Activated T-helper 17 cell treated with anti-CD3 and anti-CD28 coated beads, Interleukin-2, amount 50 U/mL, for 72 hours (primary cell): ENCODE measurements at places on chromosomes 2 and 18.

- no peak for ATAC-seq
Measured at GRCh38 chr2:237616373-237616733, 11.0 kb upstream of the LRRFIP1 start.

- no peak for ATAC-seq
Measured at GRCh38 chr18:22417496-22418188, at the start of gene CTAGE1. CTAGE1 (minus strand) TSS chr18:22417915; CDS start chr18:22417811, 104 bp downstream.

DNA sequence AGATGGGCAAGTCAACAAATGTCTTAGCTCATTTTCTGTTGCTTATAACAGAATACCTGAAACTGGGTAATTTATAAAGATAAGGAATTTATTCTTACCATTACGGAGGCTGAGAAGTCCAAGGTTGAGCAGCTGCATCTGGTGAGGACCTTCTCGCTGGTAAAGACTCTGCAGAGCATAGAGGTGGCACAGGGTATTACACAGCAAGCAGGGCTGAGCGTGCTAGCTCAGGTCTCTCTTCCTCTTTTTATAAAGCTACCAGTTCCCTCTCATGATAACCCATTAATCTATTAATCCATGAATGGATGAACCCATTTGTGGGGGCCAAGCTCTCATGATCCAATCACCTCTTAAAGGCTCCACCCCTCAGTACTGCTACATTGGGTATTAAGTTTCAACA, 109.1 kb downstream of the CDK15 start:
- ATAC-seq, result no peak

- ATAC-seq, result no peak
Measured at GRCh38 chr2:231673348-231673770, 35.0 kb upstream of the PTMA start.

GRCh38 chr2:239660390-239661230, 259.8 kb upstream of the HDAC4 start:
- no peak for ATAC-seq

DNA sequence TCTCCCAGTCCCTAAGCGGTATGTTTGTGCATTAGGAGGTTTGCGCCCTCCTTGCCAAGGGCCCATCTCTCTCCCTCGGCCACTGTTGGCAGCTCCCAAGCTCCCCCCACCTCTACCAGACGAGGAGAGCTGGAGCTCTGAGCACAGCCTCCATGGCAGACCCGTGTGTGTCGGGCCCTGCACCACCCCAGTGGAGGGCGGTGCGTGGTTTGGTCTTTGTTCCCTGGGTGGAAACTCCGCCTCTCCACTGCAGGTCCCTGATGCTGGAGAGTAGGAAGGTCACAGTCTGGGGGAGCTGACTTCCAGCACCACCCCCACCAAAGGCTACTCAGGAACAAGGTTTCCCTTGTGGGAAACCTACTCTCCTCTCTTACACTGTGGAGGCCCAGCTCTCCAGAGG, 162.6 kb upstream of the FHL2 start:
- ATAC-seq, result no peak

DNA sequence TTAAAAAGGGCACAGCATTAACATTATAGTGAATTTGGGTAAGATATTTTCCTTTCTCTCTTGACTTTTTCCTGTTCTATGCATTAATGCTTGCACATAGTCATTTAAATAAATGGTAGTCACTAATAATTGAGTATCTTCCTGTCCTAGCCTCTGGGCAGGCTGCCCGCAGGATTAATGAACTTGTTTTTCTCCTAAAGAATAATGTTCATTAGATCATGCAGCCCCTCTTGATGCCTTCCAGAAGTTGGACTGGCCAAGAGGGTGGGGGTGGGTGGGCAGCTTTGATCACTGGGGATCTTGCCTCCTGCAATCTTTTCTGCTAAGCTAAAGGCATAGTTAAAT, 514.5 kb upstream of the CDH2 start:
- no peak for ATAC-seq

DNA sequence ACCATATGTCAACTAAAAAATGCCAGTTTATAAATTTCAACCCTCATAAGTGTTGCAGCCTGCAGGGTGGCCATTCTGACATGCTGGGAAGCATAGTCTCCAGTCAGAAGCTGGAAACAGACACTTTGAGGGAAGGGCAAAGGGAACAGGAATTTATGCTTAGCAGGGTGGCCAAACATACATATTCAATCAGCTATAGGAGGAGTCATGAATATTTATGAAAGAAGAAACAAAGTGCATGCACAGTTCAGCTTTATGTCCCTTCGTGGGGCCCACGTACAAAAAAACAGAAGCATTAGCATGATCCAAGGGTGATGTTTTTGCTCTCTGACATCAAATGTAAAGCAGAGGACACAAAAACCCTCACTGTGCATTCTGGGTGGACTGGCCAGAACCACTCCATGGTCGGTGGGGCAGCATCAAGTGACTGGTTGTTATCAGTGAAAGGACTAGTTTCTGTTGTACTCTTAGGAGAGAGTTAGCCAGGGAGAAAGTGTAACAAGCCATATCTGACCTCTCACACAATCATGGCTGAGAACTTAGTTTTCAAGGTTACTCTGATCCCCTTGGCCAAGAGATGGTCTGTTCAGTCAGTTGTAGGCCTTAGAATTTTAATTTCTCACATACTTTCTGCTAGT, 9.9 kb upstream of the PDE11A start:
- no peak for ATAC-seq

DNA sequence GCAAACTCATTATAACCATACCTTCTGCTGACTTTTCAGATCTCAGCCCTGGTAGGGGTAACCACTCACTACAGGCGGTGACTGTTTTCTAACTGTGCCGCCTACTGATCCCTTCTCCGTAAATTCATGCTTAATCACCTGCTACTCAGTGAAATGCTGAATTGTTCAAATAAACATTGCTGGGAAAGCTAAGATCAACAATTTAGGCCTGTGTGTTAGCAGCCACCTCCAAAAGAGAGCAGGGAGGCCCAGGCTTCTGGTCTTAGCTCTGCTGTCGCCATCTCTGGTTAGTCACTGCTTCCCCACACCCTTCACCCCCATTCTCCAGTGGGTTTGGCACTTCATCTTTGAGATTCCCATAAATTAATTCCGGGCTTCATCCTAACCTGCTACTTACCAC, 21.8 kb upstream of the NT5C1B start:
- ATAC-seq, result no peak

DNA sequence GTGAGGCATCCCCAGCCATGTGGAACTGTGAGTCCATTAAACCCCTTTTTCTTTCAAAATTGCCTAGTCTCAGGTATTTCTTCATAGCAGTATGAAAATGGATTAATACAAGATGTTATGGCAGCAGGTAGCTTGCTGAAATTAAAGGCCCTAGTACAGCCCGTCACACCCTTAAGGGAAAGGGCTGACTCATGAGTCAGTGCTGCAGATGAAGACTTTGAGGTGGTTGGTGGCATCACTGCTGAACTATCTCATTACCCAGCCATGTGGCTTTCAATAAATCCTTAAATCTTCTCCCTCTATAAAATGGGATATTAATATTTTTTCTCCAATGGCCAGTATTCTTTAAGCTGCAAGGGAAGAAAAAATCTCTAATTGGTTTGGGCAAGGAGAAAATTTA, 226.1 kb upstream of the CCDC68 start:
- ATAC-seq, result no peak
